Forelimb muscle (tissue), 1 donor: ENCODE measurements at places on chromosomes 11 and 22.

- DNase-seq: no peak
These were observed 16.7 kb upstream of the YPEL1 start for GRCh38 chr22:21752276-21752675.

DNA sequence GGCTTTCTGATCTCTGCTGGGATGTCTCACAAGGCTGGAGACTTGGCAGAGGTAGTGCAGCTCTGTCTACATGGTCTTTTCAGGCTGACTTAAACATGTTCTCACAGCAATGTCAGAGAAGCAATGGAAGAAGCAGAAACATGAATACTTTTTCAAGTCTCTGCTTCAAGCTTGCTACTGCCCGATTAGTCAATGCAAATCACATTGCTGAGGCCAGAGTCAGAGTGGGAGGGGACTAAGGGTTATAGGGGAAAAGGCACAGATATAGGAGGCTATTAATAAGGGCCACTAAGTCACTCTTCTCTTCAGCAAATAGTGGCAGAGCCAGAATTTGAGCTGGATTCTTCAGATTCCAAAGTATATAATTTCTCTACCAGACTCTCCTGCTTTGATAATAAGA is 390.5 kb downstream of the TMEM135 start:
- no peak for DNase-seq

DNA sequence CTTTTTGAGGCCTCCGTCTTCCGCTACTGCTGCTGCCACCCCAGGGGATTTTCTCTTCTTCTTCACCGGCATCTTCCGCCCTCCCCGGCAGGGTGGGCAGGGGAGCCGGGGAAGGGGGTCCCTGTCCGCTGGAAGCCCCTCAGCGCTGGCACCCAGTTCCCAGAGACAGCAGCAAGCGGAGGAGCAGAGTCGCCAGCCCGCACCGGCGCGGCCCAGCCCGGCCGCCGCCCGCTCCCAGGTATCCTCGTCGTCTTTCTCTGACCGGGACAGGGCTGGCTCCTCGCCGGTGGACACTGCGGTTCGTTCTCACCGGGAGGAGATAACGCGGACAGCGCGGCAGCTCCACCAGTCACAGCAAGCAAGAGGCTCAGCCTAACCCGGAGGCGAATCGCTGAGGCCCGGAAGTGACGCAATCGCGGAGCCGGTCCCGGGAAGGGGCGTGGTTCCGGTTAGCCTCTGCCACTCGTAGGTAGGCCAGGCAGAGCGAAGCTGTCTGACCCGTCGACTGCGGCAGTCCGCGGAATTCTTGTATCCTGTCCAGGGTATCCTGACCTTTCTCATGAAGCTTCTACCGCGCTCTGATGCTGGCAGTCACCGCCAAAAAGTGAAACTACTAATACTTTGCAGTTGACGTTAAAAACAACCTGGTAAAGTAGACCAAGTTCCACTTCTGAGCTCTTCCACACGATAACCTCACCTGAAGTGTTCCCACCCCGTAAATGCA is at the start of gene DCUN1D5:
Gene DCUN1D5, minus strand, starts transcription at position 360 of the 724 bp plus-strand sequence. Its CDS starts 288 bp downstream, at position 72.
- DNase-seq: peak; percentile 77

DNA sequence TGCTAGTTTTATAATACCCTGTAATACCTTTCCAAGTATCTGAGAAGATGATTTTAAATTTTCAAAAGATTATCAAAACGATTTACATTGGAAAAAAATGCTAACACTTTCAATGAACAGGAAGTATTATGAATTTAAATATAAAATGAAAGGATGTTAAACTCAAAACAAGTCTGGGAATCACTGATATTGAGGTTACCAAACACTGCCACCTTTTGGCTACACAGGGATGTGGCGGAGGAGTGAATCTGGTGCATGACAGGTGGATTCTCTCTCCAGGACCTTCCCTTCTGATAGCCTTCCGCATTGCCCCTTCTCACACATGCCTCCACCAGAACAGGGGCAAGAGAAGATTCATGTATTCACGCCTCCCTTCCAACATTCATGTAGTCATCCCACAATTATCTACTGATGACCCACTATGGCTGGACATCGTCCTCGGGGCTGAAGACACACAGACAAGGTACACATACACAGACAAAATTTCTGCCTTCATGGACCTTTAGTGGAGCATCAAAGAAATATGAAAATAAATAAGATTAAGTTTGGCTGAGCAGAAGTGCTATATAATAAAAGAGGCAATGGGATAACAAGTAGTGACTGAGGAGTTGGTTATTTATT is 34.7 kb downstream of the ATG16L2 start:
- no peak for DNase-seq

DNA sequence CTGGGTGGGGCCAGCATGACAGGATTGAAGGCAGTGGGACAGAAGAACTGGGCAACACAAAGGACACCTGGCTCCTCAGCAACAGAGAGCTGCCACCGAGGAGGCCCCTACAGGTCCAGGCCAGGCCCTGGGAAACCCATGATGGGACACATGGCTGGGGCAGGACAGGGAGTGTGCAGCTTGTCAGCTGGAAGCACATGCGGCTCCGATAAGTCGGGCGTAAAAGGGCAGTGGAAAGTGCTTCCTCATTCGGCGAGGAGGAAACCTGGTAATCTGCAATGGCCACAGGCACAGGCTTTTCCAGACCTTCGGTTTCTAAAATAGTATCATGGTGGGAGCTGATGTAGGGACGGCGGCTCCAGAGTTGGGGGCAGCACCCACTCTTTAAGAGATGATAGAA is 16.5 kb downstream of the GNAZ start:
- no peak for DNase-seq

- no peak for DNase-seq
These were observed 15.2 kb downstream of the ELMOD1 start for GRCh38 chr11:107606141-107606540.

- DNase-seq: no peak
These were observed 65.0 kb downstream of the CWF19L2 start for GRCh38 chr11:107392611-107393010.

GRCh38 chr22:23152238-23153114 is 7.2 kb downstream of the RAB36 start:
- DNase-seq: no peak

- DNase-seq: peak; percentile 50
These were observed 57.0 kb downstream of the PDE2A start for GRCh38 chr11:72617080-72617762.

- no peak for DNase-seq
These were observed 28.0 kb downstream of the OR5B17 start for GRCh38 chr11:58330861-58331260.

- no peak for DNase-seq
These were observed 49.2 kb downstream of the OTOG start for GRCh38 chr11:17596310-17596669.

DNA sequence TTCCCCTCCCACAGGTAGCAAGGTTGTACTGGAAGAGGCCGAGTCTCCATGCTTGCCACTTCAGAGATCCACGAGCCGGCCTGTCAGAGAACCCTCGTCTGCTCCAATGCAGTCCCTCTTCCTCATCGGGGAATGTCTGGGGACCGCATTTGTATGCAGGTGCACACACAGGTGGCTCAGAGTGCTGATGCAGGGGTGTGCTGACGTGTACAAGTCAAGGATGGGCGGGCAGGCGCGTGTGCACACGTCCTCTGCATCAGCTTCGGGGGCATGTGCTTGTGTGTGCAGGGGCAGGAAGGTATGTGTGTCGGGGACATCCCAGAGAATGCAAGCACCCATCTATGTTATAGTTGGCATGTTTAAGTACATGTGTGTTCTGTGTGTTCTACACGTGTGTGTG is 49.4 kb downstream of the ELFN2 start:
- no peak for DNase-seq

- DNase-seq: no peak
These were observed 5.8 kb downstream of the IGF2 start for GRCh38 chr11:2133241-2134021.

DNA sequence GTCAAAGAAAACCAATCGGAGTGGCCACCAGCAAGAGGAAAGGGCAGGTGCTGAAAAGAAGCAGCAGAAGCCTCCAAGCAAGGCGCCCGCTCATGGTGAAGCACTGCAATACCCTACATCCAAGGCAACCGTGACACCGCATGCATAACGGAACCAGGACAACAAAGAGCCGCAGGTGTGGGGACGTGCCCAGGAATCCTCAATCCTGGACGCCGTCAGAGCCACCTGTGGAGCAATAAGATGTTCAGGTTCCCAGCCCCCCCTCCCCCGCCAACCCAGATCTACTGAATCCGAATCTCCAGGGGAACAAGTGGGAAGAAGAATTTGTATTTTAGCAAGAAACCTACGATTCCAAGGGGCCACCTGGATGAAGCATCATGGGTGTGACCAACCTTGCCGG is 70.8 kb downstream of the SHANK2 start:
- no peak for DNase-seq

DNA sequence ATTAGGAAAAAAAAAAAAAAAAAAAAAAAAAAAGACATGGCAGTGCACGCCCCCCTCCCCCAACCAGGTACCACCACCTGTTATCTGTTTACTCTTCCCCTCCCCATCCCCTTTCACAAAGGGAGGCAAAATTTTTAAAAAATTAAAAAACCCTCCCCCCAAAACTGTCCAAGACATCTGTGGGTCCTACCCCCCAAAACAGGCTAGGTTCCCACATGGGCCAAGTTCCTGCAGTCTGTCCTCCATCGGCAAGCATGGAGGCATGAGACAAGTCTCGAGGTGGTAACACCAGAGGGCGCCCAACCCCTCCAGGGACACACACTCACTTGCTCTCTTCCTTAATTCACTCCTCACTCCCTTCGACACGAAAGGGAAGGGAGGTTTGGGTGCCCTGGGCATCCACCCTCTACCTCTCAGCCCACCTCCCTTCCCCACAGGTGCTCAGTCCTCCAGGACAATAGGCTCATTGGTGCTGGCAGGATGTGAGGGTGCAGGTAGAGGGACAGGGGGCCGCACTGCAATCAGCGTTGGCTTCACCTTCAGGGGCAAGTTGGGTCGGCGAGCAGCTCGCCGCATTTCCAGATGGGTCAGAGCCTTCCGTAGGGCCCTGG is 2.2 kb upstream of the TUT1 start:
- no peak for DNase-seq

DNA sequence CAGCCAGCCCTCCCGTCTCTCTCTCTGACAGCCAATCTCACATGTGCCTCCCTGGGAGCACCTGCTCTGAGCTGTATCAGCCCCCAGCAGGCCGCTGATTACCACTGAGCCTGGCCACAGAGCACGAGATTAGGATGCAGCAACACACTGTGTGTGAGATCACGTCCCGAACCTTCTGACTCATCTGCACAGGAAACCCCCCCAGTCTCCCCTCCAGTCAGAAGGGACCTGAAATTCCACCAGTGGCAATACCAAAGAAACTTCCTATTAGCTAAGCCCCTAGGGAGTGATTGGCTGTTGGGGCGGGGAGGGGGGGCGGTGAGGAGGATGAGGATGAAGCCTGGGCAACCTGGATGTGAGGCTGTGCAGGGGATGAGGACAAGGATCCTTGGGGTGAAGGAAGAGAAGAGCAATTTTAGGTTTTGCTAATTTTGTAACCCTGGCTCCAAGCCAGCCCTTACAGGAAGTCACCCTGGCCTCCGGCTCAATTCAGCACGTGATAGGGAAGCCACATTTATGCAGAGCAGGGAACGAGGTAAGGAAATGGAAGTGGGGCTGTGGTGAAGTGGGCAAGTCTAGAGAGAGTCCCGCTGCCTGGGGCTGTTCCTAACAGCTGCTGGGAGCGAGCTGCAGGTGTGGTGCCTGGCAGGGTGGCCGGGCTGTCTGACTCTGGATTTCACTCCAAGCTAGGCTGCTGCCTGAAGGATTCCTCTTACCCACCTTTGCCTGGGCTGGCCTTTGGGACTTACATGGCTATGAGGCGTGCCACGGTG is 1.9 kb downstream of the SLC43A3 start:
- no peak for DNase-seq

- DNase-seq: no peak
These were observed 1206.6 kb upstream of the RAG2 start for GRCh38 chr11:37804666-37805065.

- DNase-seq: no peak
These were observed 15.3 kb upstream of the IL17REL start for GRCh38 chr22:50027639-50028537.

DNA sequence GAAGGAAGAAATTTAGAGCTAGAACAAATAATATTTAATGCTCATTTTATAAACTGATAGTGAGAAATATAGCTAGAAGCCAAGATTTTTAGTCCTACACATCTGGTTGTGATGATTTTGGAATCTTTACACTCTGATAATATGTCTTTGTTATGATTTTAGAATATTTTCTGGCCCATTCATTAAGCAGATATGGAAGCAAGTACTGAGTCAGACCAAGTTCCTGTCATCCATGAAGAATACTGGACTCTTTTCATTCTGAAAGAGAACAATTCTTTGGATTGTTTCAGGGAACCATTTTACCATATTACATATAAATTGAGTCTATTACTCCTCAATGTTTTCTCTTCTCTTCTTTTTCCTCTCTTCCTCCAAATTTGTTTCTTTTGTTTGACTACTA is 227.4 kb downstream of the TMEM135 start:
- DNase-seq: no peak

DNA sequence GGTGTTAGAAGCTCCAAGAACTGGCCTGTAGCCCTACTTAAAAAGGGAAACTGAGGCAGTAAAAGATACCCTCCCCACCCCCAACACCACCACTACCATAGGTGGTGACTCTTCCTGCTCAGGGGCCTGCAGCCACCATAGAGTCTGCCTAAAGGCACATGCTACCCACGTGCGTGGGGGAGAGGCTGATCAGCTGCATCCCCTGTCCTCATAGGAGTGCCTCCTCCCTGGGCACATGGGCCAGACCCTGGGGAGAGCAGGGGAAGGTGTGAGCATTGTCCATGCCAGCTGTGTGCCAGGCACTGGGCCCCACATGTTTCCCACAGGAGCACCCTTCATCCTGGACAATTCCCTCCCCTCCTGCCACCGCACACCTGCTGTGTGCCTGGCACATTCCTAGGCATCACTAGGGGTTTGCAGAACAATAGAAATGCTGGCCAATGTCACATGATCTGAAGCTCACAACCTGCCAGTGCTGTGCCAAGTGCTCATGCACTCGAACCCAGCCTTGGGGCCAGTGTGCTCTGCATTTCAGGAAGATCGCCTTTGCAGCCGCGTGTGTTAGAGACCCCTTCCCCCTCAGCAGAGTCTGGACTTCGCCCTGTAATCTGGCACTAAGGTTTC is 41.7 kb upstream of the GCAT start:
- no peak for DNase-seq

DNA sequence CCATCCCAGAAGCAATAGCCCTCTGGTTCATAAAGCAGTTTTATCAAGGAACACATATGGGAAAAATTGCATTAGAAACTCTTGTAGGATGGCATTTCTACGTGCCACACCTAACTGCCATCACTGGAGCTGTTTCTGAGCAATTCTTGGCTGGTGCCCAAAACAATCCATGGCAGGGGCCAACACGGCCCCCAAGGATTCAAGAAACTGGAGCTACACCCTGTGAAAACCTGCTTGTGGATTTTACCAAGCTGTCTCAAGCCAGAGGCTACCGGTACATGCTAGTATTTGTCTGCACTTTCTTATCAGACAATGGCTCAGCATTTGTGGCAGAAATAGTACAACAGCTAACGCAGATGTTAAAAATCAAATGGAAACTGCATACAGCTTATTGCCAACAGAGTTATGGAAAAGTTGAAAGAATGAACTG is 42.4 kb upstream of the GLYAT start:
- DNase-seq: no peak
